ENCODE measurements at places on chromosomes 12 and 14.

DNA sequence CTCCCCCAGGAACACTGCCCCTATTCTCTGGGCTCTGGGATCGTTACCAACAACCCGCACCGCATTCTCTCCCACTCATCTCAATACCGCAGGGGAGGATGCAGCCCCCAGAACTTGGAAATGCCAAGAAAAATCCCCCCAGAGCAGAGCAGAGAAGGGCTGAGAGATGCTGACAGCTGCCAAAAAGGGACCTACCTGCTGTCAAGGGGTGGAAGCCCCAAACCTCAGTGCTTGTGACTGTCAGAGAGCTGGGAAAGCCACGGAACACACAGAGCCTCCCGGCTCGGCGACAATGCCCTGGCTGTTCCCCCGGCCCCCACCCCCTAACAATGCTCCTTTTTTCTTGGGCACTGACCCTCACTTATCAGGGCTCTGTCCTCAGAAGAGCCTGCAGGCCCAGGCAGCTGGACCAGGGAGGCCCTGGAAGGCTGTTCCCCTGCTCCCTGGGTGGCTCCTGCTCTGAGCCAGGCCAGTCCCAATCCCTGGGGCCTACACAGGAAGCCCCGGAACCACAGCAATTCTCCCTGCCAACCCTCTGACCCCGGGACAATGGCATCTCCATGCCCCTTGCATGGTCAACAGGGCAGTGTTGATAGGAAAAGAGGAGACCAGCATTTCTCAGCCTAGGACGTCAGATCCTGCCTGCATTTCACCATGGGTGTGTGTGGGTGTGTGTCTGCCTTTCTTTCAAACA lies 78.9 kb downstream of the ITPK1 start:
- DNase-seq, result no peak

DNA sequence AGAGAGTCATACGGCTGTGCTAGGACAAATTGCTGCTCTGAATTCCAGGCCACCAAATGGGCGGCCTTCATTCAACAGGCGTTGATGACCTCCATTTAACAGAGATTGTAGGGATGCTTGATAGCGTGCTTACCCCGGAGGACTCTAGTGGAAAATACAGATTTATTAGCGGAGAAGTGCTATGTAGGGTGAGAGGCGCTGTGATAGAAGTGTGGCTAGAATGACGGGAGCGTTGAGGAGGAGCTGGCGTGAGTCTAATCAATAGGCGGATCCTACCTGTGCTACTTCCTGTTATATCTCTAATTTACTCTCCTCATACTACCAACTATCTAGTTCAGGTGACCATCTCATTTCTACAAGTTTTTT lies 668 bp downstream of the MRPS35 start:
- DNase-seq, result no peak

GRCh38 chr14:99871771-99872170 lies 78.6 kb downstream of the EML1 start:
- no peak for DNase-seq

- DNase-seq, result no peak
Observed at GRCh38 chr14:22378181-22378580, 210.8 kb downstream of the DAD1 start.

DNA sequence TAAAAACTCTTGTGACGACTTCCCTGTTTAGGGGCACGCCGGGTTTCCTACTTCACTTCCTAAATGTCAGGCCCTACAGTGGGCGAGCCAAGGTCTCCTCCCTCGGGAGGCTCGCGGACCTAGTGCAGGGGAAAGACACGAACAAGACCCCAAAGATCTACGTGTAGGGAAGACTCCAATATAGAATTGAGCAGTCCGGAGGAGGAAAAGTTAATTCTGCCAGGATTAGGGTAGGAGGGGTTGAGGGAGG lies 564 bp downstream of the ATXN3 start:
- DNase-seq, result peak; percentile 81

GRCh38 chr14:88430976-88431375 lies 45.5 kb downstream of the SPATA7 start:
- no peak for DNase-seq

DNA sequence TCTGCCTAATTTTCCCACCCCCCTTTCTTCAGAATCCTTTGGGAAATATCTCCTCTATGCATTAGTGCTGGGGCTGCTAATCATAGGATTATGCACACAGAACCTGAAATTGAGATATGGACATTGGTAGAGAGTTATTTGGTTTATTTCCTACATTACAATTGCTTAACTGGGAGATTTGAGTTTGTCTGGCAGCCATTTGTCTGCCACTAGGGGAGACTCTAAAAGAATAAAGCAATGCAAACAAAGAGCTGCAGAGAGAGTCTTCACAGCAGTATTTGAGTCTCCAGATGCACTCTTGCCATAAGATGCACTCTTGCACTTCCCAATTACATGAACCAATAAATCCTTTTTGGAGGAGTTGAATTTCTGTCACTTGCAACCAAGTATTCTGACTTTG lies 12.0 kb upstream of the PCNX4 start:
- DNase-seq, result no peak

DNA sequence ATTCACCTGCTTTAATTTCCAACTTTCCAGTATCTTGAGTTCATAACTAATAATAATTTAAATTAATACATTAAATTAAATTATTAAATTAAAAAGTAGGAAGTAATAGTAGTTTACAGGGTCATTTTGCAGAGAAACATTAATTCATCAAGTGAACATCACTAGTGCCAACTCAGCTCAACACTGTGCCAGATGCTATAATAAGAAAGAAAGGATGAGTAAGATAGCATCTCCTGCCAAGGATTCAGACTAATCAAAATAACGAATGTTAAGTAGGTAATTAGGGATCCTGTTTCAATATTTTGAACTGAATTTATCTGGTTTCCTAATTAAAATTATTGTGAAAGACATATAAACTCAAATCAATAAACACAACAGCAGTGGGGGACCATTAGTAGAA lies 596.7 kb downstream of the SLC6A15 start:
- no peak for DNase-seq

- no peak for DNase-seq
Observed at GRCh38 chr14:67319142-67319541, 40.5 kb downstream of the ATP6V1D start.

DNA sequence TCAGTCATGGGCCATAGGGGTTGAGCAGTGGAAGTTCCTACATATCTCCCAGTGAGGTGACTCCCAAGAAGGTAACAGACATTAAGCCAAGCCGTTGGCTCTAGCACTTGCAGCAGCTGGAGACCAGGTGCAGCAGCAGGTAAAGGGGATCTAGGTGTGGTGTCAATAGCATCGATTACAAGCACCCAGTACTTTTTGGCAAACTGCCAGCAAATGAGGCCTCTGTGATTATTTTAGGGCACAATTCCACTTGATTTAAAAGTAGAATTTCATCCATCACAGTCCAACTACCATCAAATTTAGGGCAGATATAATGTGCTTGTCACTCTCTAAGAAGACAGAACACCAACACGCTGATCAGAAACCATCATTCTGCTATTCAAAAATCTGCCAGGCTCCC lies 224.1 kb upstream of the EGLN3 start:
- no peak for DNase-seq

GRCh38 chr14:56855891-56856461 lies 45.7 kb upstream of the OTX2 start:
- no peak for DNase-seq

- DNase-seq, result no peak
Observed at GRCh38 chr12:24894879-24895278, 54.0 kb downstream of the BCAT1 start.

DNA sequence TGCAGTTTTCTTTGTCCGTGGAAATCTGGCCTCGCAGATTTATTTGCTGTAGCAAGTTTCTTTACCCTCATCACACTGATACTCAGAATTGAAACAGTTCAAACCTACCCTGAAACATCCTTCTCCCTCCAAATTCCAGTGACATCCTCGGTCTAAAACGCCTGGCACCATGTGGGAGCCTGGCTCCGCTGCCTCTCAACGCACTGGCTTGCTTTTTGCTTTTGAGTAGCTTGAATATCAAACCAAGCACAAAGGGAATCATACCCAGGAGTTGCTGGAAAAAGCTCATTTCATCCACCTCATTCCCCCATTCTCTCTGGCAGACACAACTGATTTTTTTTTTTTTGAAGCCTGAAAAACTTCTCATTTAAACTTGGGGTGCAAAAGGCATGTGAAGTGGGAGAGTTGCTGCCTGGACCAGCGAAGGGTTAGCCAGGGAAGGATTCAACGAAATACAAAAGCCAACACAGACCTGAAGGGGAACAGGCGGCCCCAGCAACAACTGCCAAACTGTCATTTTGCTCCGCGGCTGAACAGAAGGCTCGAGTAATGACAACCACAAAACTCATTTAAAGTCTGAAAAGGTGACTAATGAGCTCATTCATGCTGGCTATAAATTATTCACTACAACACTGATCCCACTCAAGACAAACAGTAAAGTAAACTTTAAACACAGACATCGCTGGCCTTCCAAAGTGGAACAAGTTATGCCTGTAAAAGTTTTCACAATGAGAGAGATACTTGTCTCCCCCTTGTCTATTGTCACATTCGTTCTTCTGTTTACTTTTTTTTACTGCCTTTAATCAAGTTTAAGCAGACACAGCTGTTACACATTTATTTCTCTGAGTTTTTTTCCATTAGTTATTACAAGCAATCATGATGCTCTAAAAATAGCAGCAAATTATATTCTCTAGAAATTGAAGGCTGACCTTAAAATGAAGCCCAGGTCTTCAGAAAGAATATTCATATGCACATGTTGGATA lies 12.5 kb upstream of the FOXN3 start:
- no peak for DNase-seq

DNA sequence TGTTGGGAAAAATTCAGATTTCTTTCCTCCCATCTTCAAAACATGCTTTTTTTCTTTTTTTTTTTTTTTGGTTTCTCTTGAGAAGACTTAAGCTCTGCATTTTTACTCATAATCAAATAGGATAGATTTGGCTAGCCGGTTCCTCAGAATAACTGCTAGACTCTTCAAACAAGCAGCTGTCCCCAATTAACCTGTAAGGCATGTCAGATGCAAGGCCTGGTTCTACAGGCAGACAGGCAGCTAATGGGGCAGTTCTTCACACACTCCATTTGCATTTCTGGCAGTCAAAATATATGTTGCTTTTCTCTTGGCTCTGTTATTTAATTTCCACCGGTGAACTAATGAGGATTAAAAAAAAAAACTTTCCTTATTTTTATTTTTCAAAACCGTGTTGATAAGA lies 228.0 kb upstream of the ATP2B1 start:
- no peak for DNase-seq

GRCh38 chr12:848882-849527 lies 96.6 kb downstream of the WNK1 start:
- no peak for DNase-seq

- DNase-seq, result no peak
Observed at GRCh38 chr12:30314506-30315100, 381.1 kb downstream of the IPO8 start.

DNA sequence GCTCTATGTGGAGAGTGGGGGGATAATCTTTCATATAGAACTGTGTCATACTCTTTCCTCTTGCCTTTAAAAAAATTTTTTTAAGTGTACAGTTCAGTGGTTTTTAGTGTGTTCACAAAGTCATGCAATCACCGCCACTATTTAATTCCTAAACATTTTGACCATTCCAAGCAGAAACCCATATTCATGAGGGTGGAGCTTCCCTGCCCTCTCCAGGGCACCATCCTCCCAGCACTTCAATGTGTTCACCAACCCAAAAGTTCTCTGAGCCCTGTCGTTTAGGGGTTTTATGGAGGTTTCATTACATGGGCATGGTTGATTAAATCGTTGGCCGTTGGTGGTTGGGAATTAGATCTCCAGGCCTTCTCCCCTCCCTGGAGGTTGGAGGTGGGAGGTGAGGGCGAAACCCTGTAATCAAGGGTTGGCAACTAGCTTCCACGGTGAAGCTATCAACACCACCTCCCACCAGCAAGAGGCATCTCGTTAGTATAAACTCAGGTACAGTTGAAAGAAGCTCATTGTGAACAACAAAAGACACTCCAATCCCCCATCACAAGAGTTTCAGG lies 42.8 kb upstream of the WNK1 start:
- no peak for DNase-seq

DNA sequence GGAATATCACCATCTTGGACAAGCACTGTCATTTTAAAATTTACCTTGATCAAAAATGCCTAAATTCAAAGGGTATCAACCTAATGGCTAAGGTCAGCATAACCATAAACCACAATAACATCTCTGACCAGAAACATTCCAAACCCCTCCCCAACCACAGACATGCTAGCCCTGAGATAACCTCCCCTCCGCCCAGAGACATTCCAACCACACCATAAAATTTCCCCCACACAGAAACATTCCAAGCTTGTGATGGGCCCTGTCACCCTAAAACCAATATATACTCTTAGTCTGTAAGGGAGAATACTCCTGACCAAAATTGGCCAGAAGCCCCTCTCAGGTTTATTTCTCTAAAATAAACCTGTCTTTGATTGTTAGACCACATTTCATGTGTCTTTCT lies 17.7 kb downstream of the EPYC start:
- no peak for DNase-seq

DNA sequence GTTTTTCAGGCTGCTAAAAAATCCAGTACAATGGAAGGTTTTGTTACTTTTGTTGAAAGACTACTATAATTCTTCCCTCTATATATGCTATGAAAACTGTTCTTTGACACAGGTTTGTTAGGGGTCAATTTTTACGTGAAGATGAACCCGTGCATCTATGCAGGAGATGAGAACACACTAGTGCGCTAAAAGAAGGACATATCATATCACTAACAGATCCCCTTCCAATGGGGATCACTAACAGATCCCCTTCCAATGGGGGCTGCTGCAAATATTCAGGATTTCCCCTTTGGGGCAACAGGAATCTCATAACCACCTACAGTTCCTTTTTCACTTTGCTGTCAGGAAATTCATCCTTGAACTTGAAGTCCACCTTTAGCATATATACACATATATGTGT lies 75.1 kb downstream of the CLMN start:
- DNase-seq, result no peak

DNA sequence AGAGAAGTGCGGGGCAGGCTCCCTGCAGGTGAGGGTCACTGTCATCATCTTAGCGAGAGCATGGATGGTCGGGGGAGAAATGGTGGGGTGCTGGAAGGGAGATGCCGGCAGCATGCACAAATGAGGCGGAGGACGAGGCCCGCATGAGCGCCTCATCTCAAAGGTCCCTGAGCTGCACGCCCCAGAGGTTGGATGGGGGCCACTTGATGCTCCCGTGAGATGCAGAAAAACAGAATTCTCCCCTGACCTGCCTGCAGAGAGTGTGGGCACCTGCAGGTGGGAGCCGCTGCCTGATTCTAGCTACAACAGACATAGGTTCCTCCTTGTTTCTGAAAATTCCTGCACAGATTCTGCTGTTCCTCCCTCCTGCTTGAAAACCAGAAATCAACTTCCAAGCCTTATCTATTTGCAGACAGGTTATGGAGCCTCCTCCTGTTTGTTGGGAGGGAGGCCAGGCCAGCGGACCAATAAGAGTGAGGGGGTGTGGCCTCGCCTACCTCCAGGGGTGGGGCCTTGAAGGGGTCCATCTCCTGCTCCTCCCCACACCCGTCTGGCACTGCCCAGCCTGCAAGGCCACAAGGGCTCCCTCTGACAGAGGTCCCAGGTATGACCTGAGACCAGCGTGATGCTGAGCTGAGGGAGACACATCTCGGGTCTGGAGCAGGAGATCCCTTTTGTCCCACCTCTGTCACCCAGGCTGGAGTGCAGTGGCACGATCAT lies 67.2 kb downstream of the KDM2B start:
- DNase-seq, result no peak
